ENCODE measurements at places on chromosomes 4 and X. TPM values are rescaled to one million over a fixed set of nuclear protein-coding genes. Genes with fewer than 3 reads are reported as not detected.

The KIT gene
- total RNA-seq, result 67.4 TPM

The KLB gene
- total RNA-seq, result not detected

GRCh38 chrX:127571834-127572233 lies 480.4 kb downstream of the ACTRT1 start:
- no peak overlapping the region for H3K27ac ChIP-seq
- no peaks in the 10 kb centered on the region for H3K36me3 ChIP-seq
- no peak for DNase-seq
- no peaks in the 10 kb centered on the region for H3K4me1 ChIP-seq
- no peak overlapping the region for H3K4me3 ChIP-seq

GRCh38 chr4:7734651-7735260 lies 204.9 kb downstream of the AFAP1 start:
- no peak overlapping the region for H3K4me3 ChIP-seq
- no peaks in the 10 kb centered on the region for H3K4me1 ChIP-seq
- no peaks in the 10 kb centered on the region for H3K36me3 ChIP-seq
- no peaks in the 10 kb centered on the region for H3K27me3 ChIP-seq
- H3K27ac ChIP-seq, result no peak overlapping the region

- no peaks in the 10 kb centered on the region for H3K36me3 ChIP-seq
- no peak overlapping the region for H3K27ac ChIP-seq
- H3K27me3 ChIP-seq, result no peaks in the 10 kb centered on the region
- H3K4me3 ChIP-seq, result no peak overlapping the region
- H3K4me1 ChIP-seq, result no peaks in the 10 kb centered on the region
These were observed 152.5 kb downstream of the DCTD start for GRCh38 chr4:182764642-182765041.

- no peak overlapping the region for H3K27ac ChIP-seq
- H3K36me3 ChIP-seq, result no peaks in the 10 kb centered on the region
- DNase-seq, result no peak
- no peaks in the 10 kb centered on the region for H3K27me3 ChIP-seq
- no peak overlapping the region for H3K4me3 ChIP-seq
- H3K4me1 ChIP-seq, result peaks cover 16% of the 10 kb centered on the region
These were observed 24.6 kb downstream of the TSC22D3 start for GRCh38 chrX:107750861-107751445.

GRCh38 chr4:16284050-16284449 lies 57.8 kb upstream of the TAPT1 start:
- H3K27me3 ChIP-seq, result no peaks in the 10 kb centered on the region
- H3K4me1 ChIP-seq, result no peaks in the 10 kb centered on the region
- H3K4me3 ChIP-seq, result no peak overlapping the region

GRCh38 chr4:68272380-68272779 lies 26.9 kb upstream of the TMPRSS11B start:
- no peak for DNase-seq
- H3K27me3 ChIP-seq, result no peaks in the 10 kb centered on the region
- H3K4me3 ChIP-seq, result no peak overlapping the region
- H3K36me3 ChIP-seq, result no peaks in the 10 kb centered on the region
- no peak overlapping the region for H3K27ac ChIP-seq

Measured in thyroid gland (tissue), 4 donors.